ENCODE measurements at places on chromosomes 13 and 19.
A peak's percentile ranks its signal among the peaks of the same experiment; 100 is the strongest.

- peak; percentile 71 for DNase-seq
These were observed 1.1 kb upstream of the ERF start for GRCh38 chr19:42255766-42256745.

- DNase-seq = no peak
These were observed 396.9 kb upstream of the SLITRK1 start for GRCh38 chr13:84279166-84279565.

DNA sequence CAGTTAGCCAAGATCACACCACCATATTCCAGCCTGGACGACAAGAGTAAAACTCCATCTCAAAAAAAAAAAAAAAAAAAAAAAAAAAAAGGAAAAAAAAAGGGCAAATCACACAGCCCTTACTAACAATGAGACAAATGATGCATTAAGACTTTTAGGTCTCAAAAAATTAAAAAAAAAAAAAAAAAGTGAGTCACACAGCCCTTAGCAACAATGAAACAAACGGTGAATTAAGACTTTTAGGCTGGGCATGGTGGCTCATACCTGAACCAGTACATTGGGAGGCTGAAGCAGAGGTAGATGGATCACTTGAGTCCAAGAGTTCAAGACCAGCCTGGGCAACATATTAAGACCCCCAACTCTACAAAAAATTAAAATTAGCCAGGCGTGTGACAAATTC lies 32.4 kb upstream of the EIF3G start:
- DNase-seq = no peak

- DNase-seq = peak; percentile 22
These were observed 1.3 kb upstream of the CEACAM6 start for GRCh38 chr19:41753936-41754529.

GRCh38 chr19:1211494-1212234 lies 6.1 kb downstream of the STK11 start:
- DNase-seq = peak; percentile 75

DNA sequence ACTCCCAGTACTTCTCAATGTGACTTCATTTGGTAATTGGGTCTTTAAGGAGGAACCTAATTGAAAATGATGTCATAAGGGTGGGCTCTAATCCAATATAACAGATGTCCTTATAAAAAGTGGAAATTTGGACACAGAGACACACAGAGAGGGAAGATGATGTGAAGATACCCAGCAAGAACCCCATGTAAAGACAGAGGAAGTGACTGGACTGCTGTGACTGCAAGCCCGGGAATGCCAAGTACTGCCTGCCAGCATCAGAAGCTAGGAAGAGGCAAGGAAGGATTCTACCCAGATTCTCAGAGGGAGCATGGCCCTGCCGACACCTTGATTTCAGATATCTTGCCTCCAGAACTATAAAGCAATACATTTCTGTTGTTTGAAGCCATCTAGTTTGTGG lies 239.3 kb downstream of the KCTD12 start:
- no peak for DNase-seq

DNA sequence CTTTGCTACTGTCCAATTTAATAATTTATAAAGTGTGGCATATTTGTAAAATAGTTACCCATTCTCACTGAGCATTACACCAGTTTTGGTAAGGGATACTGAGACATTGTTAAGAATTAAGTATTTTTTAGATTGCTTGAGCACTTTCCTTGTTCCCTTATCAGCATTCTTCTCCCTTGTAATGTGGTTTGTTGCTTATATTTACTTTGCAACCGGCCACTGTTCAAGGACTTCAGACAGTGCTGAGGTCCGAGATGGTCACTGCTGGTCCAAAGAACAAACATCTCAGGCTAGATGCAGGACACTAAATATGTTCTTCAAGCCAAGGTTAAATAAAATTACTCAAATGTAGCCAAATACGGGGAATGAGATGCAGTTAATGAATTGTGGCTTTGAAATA lies 161.4 kb downstream of the TM9SF2 start:
- DNase-seq = no peak

- DNase-seq = no peak
These were observed 148.0 kb upstream of the HTR2A start for GRCh38 chr13:47044842-47045241.

- no peak for DNase-seq
These were observed 6.8 kb downstream of the GPR42 start for GRCh38 chr19:35377656-35378055.

- DNase-seq = no peak
These were observed 58.7 kb upstream of the ALOX5AP start for GRCh38 chr13:30676672-30677071.

- no peak for DNase-seq
These were observed 323.0 kb downstream of the GPC5 start for GRCh38 chr13:91721413-91721812.

DNA sequence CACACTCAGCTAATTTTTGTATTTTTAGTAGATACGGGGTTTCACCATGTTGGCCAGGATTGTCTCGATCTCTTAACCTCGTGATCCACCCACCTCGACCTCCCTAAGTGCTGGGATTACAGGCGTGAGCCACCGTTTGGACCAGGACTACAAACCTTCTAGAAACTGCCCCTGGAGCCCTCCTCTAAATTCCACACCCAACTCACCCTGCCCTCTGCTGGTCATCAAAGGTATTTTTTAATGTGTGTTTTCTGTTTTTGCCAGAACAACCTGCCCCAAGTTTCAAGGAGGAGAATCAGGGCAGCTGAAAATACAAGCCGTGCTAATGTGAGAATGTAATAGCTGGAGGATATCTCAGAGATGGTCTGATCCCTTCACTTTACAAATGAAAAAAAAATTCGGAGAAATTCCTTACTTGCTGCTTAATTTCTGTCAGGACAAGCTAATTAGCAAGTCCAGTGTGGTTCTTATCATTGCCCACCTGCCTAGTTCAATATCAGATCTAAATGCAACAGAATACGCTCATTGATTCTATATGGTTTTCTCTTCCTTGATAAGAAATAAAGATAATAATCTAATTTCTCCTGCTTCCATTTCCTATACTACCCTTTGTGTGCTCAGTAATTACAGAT lies 4.1 kb downstream of the ATP8A2 start:
- DNase-seq = no peak

- no peak for DNase-seq
These were observed 20.0 kb downstream of the DIAPH3 start for GRCh38 chr13:60143775-60144174.

- peak; percentile 93 for DNase-seq
These were observed 8.0 kb downstream of the ANGPTL8 start for GRCh38 chr19:11247391-11247790.

DNA sequence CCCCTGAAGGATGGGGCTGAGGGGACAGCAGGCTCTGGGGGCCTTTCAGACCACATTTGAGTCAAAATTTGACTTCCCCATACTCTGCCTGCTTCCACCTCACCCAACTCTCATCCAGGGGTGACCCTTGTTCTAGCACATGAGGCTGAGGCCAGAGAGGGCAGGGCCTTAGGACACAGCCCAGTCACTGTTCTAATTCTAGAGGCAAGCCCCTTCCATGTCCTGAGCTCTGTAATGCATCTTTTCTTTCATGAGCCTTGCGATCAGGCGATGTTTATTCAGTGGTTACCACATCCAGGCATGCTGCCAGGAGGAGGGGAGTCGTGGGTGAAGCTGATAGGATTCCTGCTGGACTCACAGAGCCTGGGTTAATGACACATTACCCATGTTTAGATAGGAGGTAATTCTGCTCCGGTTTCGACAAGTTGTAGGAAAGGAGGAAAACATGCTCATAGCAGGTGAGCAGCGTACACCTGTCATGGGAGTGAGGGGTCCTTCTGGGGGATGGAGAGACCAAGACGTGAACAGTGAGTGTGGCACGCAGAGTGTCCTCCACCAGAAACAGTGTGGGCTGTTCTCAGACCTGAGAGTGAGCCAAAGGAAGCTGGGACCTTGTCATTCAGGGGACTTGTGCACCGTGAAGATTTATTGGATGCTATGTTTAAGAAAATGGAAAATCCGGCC lies 9.3 kb downstream of the RPS9 start:
- DNase-seq = peak; percentile 91

DNA sequence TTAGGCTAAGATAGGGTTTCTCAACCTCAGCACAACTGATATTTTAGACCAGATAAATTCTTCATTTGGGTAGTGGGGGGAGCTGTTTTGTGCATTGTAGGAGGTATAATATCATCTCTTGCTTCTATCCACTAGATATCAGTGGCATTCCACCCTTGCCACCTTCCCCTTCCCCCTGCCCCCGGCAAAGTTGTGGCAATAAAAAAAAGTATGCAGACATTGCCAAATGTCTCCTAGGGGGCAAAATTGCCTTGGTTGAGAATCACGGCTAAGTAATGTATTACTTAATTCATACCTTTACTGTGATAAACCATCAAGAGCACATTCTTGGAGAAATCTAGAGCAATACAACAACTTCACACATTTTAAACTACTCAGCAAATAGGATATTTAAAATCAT lies 51.4 kb downstream of the UBL3 start:
- no peak for DNase-seq

DNA sequence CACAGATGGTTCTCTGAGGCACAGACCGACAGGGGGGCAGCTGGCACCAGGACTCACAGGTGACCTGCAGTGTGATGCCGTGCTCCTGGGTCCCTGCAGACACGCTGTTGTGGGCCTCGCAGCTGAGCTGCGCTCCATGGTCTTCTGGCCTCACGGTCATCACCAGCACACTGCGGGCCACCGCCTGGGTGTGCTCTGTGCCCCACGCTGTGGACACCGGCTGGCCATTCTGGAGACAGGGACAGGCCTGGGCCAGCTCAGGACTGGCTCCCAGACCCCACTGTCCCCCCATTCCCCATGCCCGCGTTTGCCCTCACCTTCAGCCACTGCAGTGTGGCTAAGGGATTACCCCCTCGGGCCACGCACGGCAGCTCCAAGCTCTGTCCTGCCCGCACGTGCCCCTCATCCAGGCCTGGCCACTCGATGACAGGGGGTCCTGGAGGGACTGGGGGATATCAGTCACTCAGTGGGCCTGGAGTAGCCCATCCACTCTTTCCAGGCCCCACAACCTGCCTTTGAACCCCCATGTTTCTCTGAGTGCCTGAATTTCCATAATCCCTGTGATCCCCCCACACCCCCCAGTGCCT lies 3.3 kb downstream of the NPHS1 start:
- DNase-seq = no peak

- no peak for DNase-seq
These were observed 105.1 kb downstream of the NUFIP1 start for GRCh38 chr13:44884076-44884729.

GRCh38 chr19:12628040-12629022 lies 17.6 kb downstream of the ZNF791 start:
- no peak for DNase-seq

GRCh38 chr19:46387713-46388130 lies 25.6 kb downstream of the CCDC8 start:
- peak; percentile 4 for DNase-seq

DNA sequence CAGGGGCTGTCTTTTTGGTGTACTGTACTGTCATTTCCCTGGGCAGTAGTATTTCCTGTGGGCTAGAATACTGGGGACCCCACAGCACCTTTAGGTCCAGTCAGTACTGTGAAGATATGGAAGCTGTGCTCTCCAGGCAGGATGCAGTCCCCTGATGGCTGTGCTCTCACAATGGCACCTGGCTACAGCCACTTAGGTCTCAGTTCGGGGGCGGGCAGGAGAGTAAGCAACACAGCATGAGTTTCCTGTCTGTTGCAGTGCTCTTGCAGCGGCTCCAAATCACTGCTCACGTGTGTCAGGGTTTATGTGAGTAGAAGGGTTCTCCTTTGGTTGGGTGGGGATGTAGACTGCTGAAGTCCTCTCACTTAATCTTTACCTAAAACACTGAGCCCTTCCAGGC lies 810.4 kb downstream of the DACH1 start:
- DNase-seq = no peak

DNA sequence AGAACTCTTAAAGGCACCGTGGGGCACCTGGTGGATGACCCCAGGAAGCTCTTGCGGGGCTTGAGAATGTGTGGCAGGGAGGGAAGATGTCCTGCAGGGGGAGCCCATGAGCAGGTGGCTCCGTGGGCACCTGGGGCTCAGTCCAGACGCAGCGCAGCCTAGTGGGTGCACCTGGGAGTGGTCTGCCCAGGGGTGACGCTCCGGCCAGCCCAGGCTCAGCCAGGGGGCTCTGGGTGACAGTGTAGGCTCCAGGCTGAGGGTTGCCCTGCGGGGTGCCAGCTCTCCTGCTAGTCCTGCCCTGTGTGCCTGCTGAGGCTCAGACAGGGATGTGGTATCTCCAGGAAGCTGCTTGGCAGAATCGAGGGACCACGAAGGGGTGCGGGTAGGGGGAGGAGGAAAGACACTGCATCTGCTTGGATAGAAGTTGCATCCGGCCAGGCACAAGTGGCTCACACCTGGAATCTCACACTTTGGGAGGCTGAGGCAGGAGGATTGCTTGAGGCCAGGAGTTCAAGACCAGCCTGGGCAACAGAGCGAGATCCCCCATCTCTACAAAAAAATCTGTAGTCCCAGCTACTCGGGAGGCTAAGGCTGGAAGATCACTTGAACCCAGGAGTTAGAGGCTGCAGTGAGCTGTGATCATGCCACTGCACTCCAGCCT lies 15.0 kb upstream of the PGLS start:
- DNase-seq = peak; percentile 88

DNA sequence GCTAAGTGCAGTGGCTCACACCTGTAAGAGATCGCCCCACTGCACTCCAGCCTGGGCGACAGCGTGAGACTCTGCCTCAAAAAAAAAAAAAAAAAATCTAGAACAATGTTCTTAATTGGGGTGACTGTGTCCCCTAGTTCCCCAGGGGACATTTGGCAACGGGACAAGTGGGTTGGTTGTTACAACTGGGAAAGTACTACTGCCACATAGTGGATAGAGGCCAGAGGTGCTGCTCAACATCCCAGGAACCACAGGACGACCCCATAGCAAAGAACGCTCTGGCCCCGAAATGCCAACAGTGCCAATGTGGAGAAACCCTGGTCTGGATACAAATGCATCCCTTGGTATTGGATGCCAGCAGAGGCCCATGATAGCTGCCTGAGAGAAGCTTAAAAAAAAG lies 11.8 kb downstream of the NLRP12 start:
- DNase-seq = no peak

DNA sequence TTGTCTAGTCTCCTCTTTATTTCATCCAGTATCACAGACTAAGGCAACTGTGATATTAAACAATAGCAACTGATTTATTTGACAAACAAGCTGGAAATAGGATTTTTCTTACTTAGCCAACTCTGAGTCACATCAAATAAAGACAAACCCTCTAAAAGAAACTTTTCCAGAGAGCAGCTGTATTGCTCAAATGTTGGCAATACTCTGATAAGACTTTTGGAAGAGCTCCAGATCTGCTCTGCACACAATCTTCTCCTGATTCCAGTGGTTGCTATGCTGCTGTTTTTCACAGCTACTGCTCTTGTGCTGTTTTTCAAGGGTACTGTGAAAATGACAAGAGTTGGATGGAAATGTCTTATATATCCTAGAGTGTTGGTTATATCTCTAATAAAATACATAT lies 1479.2 kb downstream of the SLITRK5 start:
- DNase-seq = no peak

DNA sequence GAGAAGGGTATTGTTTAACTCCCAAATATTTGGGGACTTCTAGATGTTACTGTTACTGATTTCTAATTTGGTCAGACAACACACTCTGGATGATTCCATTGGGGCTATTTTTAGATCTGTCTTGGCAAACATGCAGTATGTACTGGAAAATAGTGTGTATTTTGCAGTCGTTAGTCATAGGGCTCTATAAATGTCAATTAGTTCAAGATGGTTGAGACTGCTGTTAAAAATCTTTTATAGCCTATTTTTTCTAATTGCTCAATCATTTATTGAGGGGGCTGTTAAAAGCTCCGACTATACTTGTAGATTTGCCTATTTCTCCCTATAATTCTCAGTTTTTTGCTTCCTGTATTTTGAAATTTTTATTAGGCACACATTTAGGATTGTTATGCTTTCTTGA lies 31.4 kb downstream of the PPP5C start:
- DNase-seq = no peak
